ENCODE measurements at places on chromosomes 3 and 15.

- DNase-seq = no peak
These were observed 12.5 kb upstream of the MGLL start for GRCh38 chr3:127834771-127835170.

DNA sequence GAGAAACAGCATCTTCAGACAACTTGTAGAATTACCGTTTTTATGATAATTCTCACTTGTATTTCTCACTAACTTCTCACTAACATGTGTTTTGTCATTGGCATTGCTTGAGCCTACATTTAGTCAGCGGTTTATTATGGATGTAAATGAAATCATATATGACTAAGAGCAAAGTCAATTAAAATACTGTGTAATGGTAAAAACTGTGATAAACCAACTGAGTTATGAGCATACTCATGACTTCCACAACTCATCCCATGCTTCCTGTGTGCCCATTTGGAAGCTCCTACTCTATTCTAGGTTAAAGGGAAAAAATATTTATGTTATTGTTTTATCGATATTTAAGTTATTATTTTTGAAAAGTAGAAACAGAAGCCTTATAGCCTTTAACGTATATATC is 12.8 kb downstream of the PXK start:
- DNase-seq = no peak

DNA sequence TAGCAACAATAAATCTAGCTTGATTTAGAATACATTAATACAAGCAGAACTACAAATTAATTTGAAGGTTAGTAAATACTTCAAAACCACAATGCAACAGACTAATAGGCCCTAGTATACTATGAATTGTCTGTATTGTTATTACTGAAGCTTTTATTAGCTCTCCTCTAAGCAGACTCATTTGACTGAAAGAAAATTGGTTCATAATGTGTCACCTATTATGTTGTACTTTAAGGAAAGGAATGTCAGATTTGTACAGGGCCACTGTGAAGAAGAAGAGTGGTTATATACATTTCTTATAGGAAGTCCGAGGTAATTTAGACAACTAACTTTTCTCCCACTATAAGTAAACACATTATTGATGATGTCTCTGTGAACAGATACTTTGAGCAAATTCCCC is 954.5 kb downstream of the ZPLD1 start:
- no peak for DNase-seq

GRCh38 chr3:159886050-159886449 is 102.6 kb upstream of the IL12A start:
- DNase-seq = no peak

DNA sequence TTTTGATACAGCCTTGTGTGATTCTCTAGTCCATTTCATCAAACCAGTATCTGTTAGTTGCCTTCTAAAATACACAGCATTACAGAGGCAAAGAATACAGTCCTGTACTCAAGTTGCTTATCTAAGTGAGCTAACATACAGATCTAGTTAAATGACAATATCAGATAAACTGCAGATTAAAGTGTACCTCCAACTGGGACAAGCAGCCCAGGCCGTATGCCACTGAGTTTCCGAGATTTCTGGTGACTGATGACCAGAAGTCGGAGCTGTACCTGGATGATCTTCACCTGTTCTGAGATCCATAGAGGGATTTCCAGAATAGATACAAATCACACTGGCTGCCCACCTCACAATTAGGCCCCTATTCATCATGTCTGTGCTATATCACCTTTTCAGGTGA is 6.3 kb upstream of the TRIM59 start:
- DNase-seq = no peak

DNA sequence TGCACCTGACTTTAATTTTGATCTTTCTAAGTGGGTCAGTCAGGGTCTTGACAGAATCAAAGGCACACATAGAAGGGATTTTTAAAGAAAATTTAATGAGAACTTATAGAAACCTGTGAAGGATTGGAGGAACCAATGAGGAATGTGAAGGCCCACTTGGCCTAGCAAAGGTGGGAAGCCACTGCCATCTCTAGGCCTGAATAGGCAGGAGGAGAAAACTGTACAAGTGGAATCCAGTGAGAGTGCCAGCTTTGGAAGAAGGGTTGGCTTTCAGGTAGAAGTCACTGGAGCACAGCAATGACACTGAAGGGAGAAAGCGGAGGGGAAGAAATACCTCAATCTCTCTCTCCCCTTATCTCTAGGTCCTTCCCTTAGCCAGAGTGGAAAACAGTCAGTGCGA is 380.7 kb upstream of the KCNMB2 start:
- no peak for DNase-seq

DNA sequence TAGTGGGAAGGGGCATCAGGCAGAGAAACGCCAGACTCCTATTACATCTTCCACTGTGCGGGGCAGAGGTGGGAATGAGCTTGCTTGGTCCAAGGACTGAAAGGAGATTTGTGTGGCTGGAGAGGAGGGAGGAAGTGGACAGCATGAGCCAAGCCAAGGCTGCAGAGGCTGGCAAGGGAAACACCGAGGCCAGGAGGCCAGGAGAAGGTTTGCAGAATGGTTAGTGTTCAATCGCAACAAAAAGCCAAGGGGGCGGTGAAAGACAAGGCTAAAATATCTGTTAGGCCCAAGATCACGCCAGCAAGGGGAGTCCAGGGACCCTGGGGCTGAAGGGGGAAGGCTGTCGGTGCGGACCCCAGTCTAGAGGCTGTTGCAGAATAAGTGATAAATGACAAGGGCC is 75.8 kb downstream of the CPN2 start:
- no peak for DNase-seq

- no peak for DNase-seq
These were observed 3.8 kb downstream of the ZMAT3 start for GRCh38 chr3:179067839-179068238.

Measured in stimulated activated CD8-positive, alpha-beta memory T cell treated with anti-CD3 and anti-CD28 coated beads, Interleukin-4, amount 100 ng/mL, for 4 hours (primary cell).